Fibroblast of the aortic adventitia (primary cell): ENCODE measurements at places on chromosomes 7 and 10.

GRCh38 chr10:32957341-32958084, 517 bp downstream of the ITGB1 start:
- DNase-seq: no peak

DNA sequence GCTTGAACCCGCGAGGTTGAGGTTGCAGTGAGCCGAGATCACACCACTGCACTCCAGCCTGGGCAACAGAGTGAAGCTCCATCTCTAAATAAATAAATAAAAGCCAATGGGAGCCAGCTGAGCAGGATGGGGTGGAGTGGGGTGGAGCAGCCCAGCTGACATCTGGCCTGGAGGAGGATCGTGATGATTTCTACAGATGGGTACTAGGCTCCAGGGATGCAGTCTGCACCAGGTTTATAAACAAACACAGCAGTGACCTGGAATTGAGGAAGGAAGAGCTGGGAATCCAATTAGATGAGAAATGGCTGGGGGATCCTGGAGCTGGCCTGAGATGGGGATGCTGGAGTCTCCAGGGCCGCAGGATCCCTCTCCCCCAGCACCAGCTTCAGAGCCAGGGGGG, 7.3 kb upstream of the GRIFIN start:
- DNase-seq: no peak

DNA sequence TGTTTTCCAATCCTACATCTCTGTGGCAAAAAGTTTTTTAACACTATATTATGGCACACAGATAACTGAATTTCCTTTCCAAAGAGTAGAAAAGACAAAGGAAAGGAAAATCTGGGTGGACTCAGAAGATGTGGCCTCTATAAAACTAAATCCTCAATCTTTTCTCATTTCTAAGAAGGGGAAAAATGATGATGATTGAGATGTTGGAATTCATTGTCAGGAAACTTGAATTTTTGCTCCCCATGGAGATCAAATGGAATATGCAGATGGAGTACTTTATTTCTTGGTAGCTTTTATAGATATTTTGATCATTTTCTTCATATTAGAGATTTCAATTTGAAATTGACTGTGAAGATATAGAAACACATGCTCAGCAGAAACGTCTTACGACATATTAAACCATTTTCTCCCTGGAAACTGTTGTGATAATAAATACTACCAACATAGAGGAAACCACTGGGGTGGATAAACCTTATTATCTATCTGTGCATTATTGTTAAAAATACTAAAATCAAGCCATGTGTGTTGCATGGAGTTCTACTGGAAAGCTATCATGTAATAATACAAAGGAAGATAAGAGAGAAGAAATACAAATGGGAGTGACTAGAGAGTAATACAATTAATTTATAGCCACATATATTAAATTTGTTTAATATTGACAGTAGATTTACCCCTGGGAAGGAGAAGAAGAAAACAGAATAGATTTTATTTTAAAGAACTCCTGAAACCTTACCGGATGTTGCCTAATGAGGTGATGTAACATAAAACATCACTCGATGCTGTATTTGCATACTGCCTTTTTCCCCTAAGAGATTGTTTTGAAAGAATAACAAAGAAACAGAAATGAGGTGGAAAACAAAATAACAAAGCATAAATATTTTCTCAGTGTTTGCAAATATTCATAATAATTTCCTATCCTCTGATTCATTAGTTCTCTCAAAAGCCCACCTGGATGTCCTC, 931.2 kb upstream of the C7orf33 start:
- no peak for DNase-seq

- DNase-seq: no peak
These were observed 230.0 kb downstream of the SNX13 start for GRCh38 chr7:17710312-17710711.

DNA sequence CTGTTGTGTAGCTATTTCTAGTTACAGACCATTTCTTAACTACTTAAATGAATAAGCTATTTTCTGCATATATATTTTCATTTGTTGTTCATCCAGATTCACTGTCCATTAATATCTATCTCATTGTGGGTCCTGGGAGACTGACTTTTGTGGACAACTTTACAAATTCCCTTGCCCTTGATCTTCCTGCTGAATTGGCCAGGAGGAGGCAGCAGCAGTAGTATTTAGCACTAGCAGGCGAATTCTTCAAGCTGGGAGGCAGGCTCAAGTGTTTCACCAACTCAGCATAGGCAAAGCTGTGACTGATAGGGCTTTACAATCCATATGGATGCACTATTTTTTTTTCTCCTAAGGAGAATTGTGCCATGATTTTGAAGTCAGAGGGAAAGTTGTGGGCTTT, 461.0 kb upstream of the NRG3 start:
- no peak for DNase-seq

DNA sequence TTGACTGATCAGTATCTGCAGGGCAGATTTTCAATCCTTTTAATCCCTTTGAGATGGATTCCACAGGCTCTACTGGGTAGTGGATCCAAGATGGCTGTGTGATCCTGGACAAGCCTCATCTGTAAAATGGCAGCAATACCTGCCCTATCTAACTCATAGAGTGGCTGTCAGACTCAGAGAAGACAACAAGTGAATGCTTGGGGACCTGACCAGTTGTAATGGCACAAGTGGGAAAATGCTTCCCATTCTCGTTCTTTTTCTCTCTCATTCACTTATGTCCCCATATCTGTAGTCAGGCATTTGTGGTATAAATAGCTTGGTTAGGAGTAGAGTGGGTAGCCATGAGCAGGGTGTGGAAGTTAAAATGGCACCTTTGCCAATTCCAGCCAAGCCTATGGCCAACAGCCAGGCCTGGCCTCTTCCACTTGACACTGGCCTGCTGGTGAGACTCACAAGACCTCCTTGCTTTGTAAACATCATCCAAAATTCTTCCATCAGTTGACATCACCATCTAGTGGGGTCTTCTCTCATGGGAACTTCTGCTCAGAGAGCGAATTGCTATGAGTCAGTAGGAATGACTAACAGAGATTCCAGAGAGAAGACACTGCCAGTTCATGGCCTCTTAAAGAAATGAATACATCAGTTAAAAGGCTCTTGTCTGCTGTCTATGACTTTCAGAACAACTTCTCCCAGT, 150.1 kb downstream of the PLPP4 start:
- DNase-seq: peak; percentile 84

- DNase-seq: no peak
These were observed 281.2 kb downstream of the SKAP2 start for GRCh38 chr7:26583094-26583648.

- peak; percentile 56 for DNase-seq
These were observed 18.1 kb downstream of the RP9 start for GRCh38 chr7:33091111-33091531.

DNA sequence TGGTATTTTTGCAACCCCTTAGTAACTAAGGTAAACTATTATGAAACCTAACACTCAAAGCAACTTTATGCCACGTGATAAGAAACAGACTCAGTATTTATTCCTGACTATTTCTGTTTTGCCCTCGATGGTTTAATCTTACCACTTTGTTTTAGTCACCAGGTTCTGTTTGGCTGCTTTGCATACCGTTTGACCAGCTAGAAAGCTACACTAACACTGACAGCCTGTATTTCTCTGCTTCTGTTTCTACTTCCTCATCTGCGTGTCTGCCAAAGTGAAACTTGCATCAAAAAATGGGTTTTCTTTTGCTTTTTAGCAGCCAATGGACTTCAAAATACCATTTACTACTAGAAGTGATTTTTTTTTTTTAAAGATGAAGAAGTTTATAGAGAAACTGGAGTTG, 802.5 kb downstream of the GRM8 start:
- no peak for DNase-seq

DNA sequence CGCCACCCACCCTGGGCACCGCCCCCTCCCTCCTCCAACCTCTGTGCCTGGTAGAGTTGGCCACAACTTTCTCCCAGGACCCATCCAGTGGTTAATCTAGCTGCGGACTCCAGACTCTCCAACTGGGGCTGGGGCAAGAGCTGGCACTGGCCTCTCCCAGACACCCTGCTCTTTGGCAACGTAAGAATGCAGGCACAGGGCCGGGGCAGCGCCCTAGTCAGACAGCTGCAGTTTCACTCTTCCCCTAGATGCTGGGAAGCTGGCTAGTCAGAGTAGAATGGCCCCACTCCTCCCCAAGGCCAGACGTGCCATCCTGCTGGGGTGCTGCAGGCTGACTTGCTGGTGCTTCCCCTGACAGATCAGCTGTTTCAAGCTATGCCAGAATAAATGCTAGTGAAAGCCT, 22.1 kb downstream of the HSPA12A start:
- no peak for DNase-seq

- DNase-seq: peak; percentile 69
These were observed 37.7 kb downstream of the ATXN7L1 start for GRCh38 chr7:105838627-105839231.

DNA sequence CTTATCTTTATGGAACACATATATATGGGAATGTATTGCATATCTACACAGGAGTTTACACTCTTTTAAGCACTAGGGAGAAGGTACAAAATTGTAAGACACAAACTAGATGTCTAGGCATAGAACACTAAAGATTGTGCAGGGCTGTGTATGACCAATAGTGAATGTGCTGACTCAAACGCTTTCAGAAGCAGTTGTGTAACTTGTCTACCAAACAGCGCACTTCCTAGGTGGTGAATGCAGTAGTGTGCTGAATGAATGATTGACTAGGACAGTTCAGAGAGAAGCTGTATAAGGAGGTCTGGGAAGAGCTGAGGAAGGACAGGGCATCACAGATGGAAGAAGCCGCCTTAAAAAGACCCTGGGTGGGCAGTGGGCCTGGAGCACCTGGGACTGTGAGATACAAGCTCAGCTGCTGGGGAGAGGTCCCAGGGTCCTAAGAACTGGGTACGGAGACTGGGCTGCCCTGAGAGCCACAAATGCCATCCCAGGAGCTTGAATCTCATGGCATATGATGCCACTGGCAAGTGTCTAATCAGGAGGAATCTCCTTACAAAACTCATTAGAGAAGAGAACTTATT, 14.2 kb downstream of the CLRN3 start:
- no peak for DNase-seq

DNA sequence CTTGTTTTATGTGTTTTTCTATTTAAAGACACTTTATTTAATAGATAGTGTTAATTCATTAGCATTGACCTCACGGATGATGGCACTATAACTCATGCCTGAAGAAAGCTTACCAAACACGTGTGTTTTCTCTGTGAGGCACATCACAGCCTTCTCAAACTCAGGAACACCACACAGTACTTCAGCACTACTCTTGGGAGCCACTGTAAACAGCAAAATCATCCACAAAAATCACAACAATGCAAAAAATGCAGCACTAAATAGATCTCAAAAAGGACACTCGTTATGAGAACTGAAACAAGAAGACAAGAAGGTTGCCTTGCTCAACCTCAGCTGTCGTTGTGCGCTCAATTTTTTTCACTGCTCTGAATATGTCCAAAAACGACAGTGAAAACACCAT, 12.0 kb upstream of the PARP12 start:
- peak; percentile 7 for DNase-seq

DNA sequence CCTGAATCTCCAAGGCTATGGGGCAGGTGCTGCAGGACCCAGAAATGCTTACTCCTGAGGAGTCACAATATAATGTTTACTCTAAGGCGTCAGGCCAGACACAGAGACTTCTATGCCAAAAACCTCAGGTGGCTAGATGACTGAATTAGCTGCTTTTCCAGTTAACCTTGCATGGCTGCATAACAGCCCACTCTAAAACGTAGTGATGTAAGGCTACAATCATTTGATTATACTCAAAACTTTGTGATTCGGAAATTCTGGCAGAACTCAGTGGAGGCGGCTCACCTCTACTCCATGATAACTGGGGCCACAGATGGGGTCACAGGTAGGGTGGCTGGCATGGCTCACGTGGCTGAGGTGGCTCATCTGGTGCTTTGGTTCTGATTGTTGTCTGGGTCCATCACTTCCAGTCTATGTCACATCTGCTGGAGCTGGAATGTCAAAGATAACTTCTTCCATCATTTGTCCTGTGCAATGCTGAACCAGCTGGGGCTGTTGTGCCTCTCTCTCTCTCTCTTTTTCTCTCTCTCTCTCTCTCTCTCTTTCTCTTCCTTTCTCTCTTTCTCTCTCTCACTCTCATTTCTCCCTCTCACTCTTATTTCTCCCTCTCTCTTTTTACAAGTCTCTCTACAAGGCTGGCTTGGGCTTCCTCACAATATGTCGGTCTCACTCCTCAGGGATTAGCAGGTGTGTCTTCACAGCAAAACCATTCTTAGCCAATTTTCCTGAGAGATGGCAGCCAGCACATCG, 11.8 kb downstream of the TMEM72 start:
- no peak for DNase-seq

- DNase-seq: peak; percentile 42
These were observed 53.1 kb downstream of the CPED1 start for GRCh38 chr7:121041516-121042148.

GRCh38 chr7:5689716-5690115, 91.7 kb downstream of the RNF216 start:
- DNase-seq: no peak

DNA sequence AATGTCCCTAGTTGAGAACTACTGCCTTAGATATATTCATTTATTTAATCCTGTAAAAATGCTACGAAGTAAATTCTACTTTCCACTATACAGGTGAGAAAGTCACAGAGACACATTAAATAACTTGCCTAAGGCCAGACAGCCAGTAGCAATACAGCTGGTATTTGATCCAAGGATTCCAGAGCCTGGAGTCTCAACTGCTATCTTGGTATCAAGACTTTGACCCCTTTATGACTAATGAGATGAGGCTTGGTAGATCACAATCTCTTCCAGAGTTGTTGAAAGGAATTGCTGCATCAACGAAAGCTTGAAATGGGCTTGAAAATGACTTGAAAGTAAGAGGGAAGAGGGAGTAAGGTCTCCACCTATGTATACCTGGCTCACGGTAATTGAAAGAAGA, 83.3 kb downstream of the ORC5 start:
- no peak for DNase-seq

DNA sequence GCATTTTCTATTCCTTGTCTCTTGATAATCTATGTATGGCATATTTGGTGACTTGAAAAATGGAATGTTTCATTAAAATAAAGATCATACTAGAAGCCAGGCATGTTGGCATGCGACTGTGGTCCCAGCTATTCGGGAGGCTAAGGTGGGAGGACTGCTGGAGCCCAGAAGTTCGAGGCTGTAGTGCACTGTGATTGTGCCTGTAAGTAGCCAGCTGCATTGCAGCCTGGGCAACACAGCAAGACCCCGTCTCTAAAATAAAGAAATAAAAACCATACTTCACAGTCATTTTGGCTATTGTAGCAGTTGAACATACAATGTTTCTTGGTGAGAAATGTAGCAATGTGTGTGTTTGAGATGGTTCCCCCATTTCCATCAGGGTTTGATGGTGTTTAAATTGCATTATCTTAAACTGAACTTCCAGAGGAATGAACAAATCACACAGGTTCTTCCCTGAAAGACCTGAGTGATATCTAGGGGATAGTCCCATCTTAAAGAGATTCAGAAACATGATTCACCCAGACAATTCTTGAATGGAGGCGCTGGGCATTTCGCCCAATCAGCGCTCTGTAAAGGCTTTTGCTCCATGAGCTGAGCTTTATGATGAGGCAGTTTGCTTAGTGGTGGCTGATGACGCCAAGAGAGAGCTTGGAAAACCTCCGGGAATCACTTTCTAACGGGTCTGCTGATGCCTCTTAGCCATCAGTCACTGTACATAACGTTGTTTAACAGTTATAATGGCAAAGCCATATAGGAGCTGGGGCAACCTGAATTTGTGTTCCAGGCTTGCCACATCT, 19.4 kb upstream of the BTBD16 start:
- no peak for DNase-seq

GRCh38 chr10:44801383-44802327, 109.5 kb upstream of the TMEM72 start:
- peak; percentile 96 for DNase-seq

GRCh38 chr10:71134732-71135211, 77.6 kb upstream of the UNC5B start:
- no peak for DNase-seq
